Fibroblast of mammary gland (primary cell): ENCODE measurements at places on chromosomes 7 and 10.

- no peak for DNase-seq
Observed at GRCh38 chr7:38541440-38541839, 89.7 kb downstream of the AMPH start.

DNA sequence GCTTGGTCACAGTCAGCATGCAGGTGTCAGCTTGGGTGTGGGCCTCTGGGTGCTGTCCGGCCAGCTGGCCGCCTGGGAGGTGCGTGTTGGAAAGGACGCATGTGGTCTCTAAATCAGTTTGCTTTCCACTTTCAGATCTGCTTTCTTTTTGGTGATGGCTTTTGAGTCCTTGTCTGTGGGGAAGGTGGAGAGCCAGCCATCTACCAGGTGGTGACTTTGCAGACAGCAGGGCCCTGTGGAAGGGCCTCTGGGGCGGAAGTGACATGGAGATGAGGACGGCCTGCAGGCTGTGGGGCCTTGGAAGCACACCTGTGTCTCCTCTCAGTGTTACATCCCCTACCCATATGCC, 59.4 kb downstream of the WDR37 start:
- DNase-seq = no peak

- DNase-seq = no peak
Observed at GRCh38 chr7:142414135-142414534, 156.3 kb upstream of the PRSS58 start.

DNA sequence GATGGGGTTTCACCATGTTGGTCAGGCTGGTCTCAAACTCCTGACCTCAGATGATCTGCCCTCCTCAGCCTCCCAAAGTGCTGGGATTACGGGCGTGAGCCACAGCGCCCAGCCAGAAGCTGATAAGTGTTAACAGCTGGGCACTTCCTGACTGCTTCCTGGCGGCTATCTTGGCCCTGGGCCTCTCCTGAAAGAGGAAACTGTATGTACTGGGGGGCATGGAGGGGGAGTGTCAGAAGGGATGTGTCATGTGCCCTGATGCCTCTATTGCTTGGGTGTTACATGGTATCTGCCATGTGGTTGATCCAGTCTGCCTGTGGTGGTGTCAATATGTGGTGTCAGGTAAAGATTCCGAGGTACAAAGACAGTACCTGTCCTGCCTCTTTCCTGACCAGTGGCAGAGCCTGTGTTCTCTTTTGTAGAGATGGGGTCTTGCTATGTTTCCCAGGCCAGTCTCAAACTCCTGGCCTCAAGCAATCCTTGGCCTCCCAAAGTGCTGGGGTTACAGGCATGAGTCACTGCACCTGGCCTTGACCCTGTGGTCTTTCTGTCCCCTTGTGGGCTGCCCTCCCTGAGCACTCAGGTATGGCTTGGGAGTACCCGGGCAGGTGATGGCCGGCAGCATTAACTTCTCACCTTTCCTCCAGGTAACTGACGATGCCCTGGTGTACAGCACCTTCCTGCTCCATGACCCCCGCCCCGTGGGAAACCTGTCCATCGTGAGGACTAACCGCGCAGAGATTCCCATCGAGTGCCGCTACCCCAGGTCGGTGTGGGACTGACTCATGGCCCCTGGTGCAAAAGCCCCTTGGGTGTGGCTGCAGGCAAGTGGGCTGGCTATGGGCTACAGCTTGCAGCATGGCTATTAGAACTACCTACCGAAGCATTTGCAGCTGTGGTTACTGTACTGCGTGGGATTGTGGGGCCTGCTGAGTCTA, 4.4 kb downstream of the ZP3 start:
- DNase-seq = peak; percentile 34

DNA sequence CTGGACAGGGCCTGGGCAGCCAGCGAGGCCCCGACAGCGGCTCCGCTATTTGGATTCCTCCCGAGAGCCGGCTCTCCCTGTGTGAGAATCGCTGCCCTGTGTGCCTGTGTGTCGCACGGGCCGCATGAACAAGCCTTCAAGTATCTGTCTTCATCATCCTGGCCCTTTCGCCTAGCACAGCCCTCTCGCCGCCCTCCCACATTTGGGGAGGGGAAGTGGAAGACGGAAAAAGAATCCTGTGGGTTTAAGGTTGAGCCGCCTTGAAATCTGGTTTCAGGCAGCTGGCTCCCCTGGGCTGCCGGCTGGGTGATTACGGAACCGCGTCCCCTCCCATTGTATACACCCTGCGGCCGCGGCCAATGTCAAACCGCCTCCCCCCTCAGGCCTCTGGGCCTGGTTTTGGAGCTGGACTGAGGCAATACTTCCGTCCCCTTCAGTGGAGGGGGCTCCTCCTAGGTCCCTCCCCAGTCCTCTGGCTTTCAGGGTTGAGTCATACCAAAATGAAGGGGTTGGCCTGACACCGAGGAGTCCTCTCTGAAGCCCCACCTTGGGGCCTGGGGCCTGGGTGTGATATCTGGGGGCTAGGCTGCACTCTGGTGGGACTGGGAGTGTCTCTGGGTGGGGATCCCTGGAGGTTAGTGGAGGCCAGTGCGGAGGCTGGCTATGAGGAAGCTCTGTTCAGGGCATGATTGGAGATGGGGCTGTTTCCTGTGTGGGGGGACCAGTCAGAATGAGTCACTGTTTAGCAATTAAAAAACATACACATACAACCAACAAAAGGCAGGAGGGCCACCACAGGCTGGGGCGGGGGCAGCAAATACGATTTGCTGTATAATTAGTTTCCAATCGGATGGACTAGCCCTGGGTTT, 1.7 kb downstream of the TRIM8 start:
- DNase-seq = peak; percentile 99

DNA sequence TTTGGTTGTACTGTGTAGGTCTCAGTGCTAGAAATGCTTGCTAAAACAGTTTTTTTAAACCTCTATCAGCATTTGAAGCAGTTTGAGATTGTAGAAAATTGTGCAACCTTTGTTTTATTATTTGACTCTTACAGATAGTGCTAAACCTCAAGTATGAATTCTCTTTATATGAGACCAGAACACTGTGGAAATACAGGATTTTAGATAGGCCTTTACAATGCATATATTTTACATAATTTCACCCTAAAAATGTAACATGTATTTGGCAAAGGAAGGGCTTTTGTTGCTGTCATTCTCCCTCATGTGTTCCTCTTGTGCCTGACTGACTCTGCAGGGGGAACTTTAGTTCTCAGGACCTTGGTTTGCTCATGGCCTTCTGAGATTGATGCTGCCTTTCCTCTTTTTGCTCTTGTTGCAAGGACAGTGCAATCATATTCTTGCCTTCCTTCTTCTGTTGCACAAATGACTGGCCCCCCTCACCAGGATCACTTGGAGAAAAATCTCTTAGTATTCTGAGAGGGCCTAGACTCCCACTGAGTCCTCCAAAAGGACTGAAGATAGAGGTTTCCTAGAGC, 188.7 kb downstream of the PPP1R9A start:
- DNase-seq = no peak

DNA sequence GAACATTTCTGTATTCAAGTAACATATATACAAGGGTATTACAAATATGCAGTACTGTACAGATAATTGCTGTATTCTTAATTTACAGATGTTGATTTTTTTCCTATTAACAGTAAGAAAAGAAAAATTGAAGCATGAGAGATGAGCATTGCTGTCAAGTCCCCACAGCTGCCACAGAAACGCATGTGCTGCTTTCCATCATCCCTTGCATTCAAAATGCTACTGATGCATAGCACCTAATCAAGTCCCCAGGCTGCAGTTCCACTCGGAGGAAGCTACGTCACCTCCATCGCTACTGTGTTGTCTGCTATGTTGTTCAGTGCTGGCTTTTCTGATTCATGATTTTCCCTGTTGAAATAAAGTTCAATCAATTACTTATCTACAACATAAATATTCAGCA, 78.2 kb downstream of the EPC1 start:
- DNase-seq = no peak

- peak; percentile 24 for DNase-seq
Observed at GRCh38 chr7:21941611-21942141, 4.0 kb downstream of the CDCA7L start.

- peak; percentile 85 for DNase-seq
Observed at GRCh38 chr7:22867003-22867402, 44.4 kb upstream of the TOMM7 start.
